ENCODE measurements at places on chromosomes 3 and 15. TPM values are rescaled to one million over a fixed set of nuclear protein-coding genes. Genes with fewer than 3 reads are reported as not detected.

DNA sequence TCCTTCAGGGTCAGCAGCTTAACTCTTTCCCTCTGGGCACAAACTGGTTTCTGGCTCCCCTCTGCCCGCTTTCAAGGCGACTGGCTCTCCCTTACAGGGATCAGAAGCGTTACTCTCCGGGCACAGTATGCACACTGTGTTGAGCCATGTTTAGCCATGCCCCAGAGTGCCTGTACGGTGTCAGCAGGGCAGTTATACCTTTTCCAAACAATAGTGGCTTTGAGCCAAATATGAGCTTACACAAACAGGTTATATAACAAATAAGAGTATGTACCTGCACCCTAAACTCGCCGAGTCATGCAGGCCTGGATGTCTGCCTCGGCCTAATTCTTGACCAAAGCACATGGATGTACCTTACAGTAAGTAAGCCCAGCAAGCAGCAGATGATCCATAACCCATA, 175.6 kb upstream of the ANKRD28 start:
- no peak for DNase-seq

DNA sequence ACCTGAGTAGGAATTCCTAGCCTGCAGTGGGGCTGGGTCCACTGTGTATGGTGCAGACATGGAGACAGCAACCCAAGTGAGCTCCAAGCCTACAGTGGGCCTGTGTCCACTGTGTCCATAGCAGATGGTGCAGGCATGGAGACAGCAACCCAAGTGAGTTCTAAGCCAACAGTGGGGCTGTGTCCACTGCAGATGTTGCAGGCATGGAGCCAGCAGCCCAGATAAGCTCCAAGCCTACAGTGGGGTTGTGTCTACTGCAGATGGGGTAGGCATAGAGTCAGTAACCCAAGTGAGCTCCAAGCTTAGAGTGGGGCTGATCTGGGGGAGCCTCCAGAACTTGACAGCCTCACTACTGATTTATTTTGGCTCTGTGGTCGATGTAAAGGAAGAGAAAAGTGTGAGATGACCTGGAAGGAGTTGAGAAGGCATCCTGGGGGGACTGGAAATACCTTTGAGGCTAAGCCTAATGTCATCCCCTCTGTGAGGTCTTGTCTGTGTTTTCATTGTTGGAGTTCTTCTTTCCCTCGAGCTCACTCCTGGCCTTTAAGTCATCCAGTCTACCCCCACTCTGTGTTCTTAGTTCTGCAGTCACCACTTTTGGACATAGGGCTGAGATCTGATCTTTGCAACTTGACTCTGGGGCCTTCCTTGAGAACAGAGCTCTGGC, 22.4 kb upstream of the IL16 start:
- DNase-seq, result no peak

The PROS1 gene
- 25.8 TPM for polyA plus RNA-seq

- no peak for DNase-seq
These were observed 1.3 kb upstream of the RFX7 start for GRCh38 chr15:56244811-56245576.

DNA sequence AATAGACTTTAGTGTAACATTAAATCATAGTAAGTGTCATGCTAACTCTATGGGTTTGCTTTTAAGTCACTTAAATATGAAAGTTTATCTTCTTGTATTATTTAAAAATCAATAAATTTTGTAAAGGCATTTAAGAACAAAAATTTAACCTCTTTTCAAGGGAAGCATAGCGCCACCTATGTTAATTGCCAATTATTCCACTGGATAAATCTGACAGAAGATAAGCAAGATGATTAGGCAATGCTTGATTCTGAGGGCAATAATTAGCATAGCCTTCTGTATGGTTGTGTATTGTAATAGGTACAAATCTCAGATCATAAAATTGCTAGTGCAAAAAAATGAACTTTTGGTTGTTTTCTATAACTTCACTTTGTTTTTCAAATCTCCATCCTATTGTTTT, 560.1 kb downstream of the GRM7 start:
- DNase-seq, result no peak

- DNase-seq, result no peak
These were observed 102.1 kb downstream of the ASB7 start for GRCh38 chr15:100704281-100705055.

GRCh38 chr3:113277414-113277813, 66.1 kb downstream of the BOC start:
- no peak for DNase-seq

The DNASE1L3 gene
- polyA plus RNA-seq, result 1.6 TPM

GRCh38 chr3:107574650-107575049, 51.9 kb downstream of the BBX start:
- no peak for DNase-seq

The NR2E3 gene
- polyA plus RNA-seq, result 1.1 TPM

DNA sequence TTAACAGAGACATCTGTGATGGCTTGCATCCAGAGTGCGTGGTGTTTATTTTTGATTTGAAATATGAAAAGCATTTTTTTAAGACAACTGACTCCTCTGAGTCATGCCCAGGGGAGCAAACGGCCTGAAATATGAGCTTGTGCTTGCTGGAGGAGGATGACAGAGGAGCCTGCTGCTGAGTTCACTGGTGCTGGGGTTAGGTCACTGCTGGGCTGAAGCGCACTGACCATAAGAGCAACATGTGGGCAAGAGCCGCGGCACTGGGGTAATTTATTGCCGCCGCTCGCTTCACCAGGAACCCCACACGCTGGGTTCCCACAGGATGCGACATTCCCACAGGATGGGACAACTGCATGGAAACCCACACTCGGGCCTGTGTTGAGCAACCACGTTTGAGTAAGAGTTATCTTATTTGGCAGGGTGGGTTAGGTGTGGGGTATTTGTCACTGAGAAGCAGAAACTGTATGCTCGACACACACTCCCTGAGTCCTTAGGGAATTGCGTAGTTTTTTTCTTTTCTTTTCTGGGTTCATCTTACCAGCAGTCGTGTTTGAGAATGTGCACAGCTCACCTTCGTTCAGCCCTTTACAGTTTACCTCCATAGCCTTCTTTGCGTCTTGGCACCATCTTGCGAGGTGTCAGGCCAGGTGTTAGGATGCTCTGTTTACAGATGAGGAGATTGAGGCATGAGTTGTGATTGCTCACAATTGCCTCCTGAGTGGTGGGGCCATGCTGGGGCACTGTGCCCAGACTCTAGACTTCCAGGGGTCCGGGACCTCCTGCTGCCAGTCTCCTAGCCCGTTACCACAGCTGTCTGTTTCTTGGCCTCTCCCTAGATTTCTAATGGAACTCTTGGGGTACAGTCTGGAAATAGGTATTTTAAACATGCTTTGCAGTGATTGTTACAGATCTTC, 60.4 kb downstream of the SMAD3 start:
- no peak for DNase-seq

- DNase-seq, result no peak
These were observed 19.0 kb downstream of the MRAS start for GRCh38 chr3:138367326-138367850.

GRCh38 chr3:141840737-141841544, 35.5 kb upstream of the ATP1B3 start:
- DNase-seq, result no peak

The MLF1 gene
- polyA plus RNA-seq, result 61.4 TPM

GRCh38 chr15:70214276-70214675, 116.6 kb upstream of the TLE3 start:
- no peak for DNase-seq

- DNase-seq, result no peak
These were observed 2.8 kb downstream of the MAP4 start for GRCh38 chr3:48013288-48013980.

The PLSCR2 gene
- polyA plus RNA-seq, result 0.38 TPM
